Activated CD4-positive, CD25-positive, alpha-beta regulatory T cell treated with anti-CD3 and anti-CD28 coated beads, Interleukin-2, amount 50 U/mL, for 16 hours (primary cell): ENCODE measurements at places on chromosomes 4 and X.

- no peak for DNase-seq
Observed at GRCh38 chr4:56183344-56183959, 203.8 kb downstream of the AASDH start.

- no peak for DNase-seq
Observed at GRCh38 chr4:147782087-147782781, 50.3 kb downstream of the ARHGAP10 start.

DNA sequence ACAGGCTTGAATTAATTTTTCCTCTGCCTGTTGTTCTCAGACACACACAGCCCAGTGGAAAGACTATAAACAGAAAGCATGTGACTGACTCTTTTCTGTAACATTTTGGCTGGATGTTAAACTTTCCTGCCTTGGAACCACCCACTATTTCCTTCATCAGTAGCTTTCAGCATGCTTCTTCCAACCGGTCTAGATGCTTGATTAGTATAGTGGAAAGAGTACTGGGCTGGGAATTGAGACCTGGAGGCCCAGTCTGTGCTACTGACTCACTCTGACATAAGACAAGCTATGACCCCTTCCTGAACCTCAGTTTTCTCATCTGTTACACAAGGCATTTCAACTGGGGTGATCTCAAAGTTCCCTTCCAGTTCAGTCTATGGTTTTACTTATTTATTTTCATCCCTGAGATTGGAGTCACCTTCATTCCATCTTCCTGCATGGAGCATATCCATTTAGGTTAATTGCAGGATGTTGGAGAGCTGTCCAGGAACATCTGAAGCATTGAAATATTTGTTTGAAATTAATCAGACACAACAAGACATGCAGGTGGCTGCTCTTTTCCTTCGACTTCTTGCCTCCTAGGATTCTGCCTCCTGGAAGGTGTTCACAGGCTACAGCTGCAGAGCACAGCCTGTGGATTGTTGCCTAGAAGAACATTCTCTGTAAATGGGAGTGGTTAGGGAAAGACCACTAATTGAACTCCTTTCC, 173.4 kb downstream of the RTL9 start:
- DNase-seq: no peak

DNA sequence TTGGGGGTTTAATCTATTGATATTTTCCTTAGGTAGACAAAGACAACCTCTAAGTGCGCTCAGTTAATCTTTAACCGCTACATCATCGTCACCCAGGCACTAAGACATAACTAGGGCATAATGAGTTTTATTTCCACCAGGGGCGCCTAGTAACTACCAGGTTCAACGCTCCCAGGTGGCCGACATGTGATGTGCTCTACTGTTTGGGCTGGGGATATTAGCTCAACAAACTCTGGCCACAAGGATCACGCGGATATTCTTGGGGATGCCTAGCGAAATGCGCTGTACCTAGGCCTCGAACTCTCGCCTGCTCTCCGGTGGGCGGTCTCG, 915 bp upstream of the RAB33B start:
- peak; percentile 50 for DNase-seq

DNA sequence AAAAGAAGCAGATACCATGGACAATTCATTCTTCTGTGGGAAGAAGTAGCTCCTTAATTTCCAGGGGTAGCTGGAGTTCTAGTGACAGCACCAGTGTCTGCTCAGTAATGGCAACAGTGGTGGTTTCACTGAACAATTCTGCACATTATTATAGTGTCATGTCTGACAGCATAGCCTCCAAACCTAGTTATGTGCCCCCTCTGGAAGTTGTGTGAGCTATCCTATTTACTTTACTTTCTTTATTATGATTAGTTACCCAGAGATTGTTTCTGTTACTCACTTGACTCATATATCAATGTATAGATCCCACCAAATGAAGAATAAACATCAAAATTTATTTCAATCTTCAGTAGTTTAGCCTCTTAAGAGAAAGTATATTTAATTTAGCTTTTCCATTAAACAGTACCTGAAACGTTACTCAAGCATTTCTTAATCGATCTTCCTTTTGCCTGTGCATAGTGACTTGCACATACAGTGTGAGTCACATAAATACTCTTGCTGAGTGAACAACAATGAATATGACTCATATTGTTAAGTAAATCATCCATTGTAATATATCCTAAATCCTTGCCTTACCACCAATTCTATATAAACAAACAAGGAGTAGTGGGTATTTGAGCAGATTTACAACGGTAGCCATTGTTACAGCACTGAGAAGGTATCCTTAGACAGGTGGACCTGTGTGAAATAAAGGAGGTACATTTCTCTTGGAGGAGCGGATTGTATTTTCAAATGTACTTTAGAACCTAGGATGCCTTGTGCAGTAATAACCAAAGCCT, 534.7 kb downstream of the ANKRD50 start:
- no peak for DNase-seq

DNA sequence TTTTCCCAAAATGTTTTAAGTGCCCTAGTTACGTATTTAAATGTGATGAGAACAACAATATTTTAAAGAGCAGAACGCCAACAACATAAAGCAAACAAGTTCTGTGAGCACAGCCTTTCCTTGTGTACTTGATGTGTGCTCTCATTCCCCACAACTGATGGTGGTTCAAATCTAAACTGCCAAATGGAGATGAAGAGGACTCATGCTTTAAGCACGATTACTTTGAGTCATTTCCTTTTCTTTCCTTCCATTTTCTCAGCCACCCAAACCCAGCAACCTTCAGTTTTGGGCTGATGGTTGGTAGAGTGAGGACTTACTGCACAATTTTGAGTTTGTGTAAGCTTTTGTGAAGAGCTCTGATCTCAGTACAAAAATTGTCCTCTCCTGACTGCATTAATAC, 1.7 kb downstream of the NSD2 start:
- no peak for DNase-seq

DNA sequence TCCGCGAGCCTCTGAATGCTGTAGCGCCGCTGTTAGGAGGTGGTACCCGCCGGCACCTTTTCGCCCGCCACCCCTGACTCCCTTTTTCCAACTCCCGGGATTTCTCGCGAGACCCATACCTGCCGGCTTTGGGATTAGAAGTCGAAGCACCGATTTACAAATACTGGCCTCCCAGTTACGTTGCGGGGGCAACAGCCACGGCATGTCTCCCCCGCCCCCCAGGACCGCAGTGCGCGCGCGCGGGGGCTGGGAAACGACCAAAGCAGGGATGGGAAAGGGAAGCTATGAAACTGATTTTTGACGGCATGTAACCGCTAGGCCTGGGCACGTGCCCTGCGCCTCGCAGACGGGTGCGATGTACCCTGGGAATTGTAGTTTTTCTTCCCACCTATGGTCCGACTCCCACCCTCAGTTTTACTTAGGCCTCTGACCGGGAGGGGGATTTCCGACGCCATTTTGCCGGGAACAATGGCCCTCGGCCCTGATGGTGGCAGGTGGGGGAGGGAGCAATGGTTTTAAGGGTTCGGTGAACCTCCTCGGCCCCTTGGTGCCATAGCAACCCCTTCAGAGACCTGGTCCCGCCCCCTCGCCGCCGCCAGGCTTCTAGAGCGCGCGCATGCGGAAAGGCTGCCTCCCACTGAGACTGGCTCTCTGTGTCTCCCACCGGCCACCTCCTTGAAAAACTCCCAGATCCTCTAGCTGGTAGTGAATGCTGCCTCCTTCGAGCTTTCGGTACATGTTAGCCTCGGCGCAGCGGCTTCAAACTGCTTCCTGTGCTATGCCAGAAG, 772 bp upstream of the WNK3 start:
- no peak for DNase-seq

DNA sequence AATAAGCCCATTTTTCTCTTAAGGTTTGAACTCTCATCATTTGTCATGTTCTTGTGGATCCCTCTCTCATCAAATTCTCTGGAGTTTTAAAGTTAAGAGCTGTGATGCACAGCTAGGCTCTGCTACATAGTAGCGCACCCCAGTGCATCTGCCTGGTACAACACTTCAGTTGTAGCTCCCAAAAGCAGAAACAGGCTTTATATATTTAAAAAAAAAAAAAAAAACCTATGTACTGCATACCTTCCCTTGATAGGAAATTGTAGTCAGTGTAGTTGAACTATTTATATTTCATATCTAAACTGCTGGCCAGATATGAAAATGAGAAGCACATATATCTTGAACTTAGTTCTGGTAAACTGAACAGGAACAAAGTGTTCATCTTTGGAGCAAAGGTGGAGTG, 131.4 kb downstream of the KLHL13 start:
- no peak for DNase-seq

- DNase-seq: no peak
Observed at GRCh38 chrX:38052096-38052495, 45.7 kb downstream of the SYTL5 start.

GRCh38 chr4:131488772-131489171, 1660.3 kb upstream of the PCDH10 start:
- no peak for DNase-seq

- DNase-seq: no peak
Observed at GRCh38 chr4:26342328-26343037, 21.7 kb downstream of the RBPJ start.

GRCh38 chr4:172830295-172830764, 338.3 kb upstream of the GALNT7 start:
- no peak for DNase-seq

- DNase-seq: no peak
Observed at GRCh38 chrX:38960137-38960536, 158.9 kb downstream of the MID1IP1 start.

DNA sequence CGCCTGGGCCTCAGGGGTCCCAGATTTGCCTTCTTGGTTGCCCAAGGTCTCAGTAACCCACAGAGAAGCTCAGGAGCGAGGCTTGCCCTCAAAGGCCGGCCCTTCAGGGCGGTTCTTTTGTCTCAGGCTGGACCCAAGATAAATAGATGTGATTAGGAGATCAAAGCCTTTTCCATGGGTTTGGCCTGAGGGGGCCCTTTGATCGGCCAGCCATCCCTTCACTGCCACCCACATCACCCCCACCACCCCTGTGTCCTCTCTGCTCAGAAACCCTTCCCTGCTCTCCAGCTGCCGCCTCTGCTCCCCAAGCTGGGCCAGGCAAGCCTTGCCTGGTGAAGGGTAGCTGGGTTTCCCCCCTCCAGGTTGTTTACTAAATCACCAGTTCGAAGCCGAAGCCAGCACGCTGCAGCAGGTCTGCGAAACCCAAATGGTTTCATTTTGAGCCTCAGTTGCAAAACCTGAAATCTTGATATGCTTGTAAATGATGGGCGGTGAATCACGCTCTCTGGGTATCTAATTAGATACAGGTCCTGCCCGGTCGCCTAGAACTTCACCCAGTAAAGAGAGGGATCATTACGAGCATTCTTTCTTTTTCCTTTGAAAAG, 202.6 kb upstream of the BCOR start:
- no peak for DNase-seq

GRCh38 chrX:63985906-63986305, 200.9 kb upstream of the ARHGEF9 start:
- no peak for DNase-seq

- no peak for DNase-seq
Observed at GRCh38 chr4:85556283-85556682, 81.3 kb downstream of the ARHGAP24 start.

- no peak for DNase-seq
Observed at GRCh38 chr4:167177925-167178324, 56.4 kb downstream of the SPOCK3 start.

GRCh38 chrX:11628399-11628798, 37.3 kb downstream of the ARHGAP6 start:
- DNase-seq: no peak

DNA sequence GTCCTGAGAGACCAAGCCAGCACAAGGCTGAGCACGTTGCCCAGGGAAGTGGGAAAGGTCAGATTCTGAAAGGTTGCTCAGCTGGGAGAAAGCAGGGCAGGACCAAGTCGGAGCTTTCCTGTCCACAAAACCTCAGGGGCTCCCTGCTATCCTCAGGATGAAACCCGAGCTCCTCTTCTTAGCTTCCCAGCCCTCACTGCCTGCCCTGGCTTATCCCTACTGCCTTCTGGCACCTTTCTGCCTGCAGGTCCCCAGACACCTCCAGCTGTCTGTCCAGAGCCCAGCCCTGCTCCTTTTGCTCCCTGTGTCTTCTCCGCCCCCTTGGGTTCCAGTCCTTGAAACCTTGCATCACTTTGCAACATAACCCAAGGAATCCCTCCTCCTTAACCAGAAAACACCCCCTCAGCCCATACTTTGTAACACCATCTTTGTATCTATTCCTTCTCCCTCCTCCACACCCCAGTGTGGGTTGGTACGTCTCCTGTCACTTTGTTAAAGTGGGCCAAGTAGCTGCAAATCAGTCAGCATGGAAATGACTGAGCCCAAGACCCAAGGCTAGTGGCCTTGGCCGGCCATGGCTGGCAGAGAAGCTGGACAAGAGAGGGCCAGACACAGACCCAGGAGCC, 20.0 kb upstream of the PRRG3 start:
- DNase-seq: no peak

DNA sequence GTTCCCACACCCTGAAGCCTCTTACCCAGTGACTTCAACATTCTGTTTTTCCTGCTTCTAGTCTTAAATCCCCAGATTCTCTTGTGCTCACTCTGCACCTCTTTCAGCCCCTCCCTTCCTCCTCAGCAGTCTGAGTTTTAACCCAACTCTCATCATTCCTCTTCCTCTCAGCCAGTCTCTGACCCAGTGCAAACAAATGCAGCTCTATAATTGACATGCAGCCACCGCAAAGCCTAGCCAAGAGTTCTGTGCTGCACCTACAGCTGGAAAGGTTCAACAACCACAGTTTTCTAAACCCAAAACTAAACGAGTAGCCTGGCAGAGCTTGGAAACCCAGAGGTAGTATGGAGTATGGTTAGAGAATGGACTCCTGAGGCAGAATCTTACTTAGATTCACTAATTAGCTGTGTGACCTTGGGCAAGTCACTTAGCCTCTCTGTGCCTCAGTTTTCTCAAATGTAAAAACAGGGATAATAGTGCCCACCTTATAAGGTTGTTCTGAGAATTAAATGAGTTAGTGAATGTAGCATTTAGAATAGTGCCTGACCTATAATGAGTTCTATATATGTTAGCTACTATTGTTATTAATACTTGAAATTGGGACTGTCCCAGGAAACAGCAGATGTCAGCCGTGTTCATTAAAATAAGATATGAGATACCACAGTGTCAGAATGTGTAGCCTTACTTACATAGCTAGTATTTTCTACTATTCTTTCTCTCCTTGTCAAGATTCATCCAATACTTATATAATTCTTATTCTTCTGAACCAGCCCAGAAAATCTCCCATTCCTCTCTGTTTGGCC, 3.5 kb downstream of the TMEM154 start:
- no peak for DNase-seq

GRCh38 chr4:141117935-141118334, 15.3 kb downstream of the RNF150 start:
- no peak for DNase-seq
